Activated CD4-positive, alpha-beta T cell treated with anti-CD3 and anti-CD28 coated beads for 36 hours (primary cell): ENCODE measurements at places on chromosomes 5 and 9. TPM values are rescaled to one million over a fixed set of nuclear protein-coding genes. Genes with fewer than 3 reads are reported as not detected.

DNA sequence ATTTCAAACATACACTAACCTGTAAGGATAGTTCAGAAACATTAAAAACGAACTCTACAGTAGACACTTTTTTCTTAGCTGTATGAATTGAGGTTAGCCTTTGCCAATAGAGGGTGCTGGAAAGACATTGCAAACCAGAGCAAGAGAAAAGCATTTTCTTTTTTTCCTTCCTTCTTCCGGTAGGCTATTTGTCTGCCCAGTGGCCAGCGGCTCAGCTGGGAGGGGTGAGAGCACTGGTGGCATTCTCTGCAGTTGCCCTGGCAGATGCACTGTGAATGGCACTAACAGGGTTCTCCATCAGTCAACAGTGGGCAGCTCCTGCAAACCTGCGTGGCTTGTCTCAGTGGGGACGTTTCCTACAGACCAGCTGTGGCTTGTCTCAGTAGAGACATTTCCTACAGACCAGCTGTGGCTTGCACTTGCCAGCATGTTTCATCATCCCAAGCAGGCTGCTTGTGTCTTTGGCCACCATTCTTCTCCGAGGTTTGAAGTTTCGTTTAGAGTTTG lies 984.5 kb upstream of the CDH18 start:
- H3K27me3 ChIP-seq = no peaks in the 10 kb centered on the region
- no peak for DNase-seq
- no peaks in the 10 kb centered on the region for H3K4me1 ChIP-seq

- peaks cover 11% of the 10 kb centered on the region for H3K4me1 ChIP-seq
- DNase-seq = peak; percentile 69
Observed at GRCh38 chr5:129904102-129904666, at the start of gene CHSY3. TSS of gene CHSY3 (plus strand) at chr5:129904465.

- H3K4me3 ChIP-seq = no peak overlapping the region
- H3K27ac ChIP-seq = no peak overlapping the region
- peaks cover 6% of the 10 kb centered on the region for H3K4me1 ChIP-seq
- DNase-seq = no peak
- no peaks in the 10 kb centered on the region for H3K27me3 ChIP-seq
- H3K36me3 ChIP-seq = no peaks in the 10 kb centered on the region
Observed at GRCh38 chr9:77839459-77840140, 191.5 kb upstream of the GNA14 start.

GRCh38 chr9:69180670-69181069 lies 6.6 kb downstream of the TJP2 start:
- peaks cover 43% of the 10 kb centered on the region for H3K4me1 ChIP-seq
- peaks cover 8% of the 10 kb centered on the region for H3K27me3 ChIP-seq
- DNase-seq = peak; percentile 78
- H3K4me3 ChIP-seq = no peak overlapping the region

- H3K36me3 ChIP-seq = no peaks in the 10 kb centered on the region
- no peak overlapping the region for H3K27ac ChIP-seq
- H3K27me3 ChIP-seq = no peaks in the 10 kb centered on the region
- no peaks in the 10 kb centered on the region for H3K4me1 ChIP-seq
Observed at GRCh38 chr5:60297658-60298057, 402.3 kb downstream of the DEPDC1B start.

- H3K36me3 ChIP-seq = no peaks in the 10 kb centered on the region
- no peak overlapping the region for H3K27ac ChIP-seq
- DNase-seq = no peak
Observed at GRCh38 chr5:159971038-159971437, 37.9 kb upstream of the TTC1 start.

GRCh38 chr9:83570359-83570758 lies 32.2 kb upstream of the FRMD3 start:
- H3K27ac ChIP-seq = no peak overlapping the region
- no peak for DNase-seq
- H3K4me3 ChIP-seq = no peak overlapping the region
- H3K27me3 ChIP-seq = no peaks in the 10 kb centered on the region
- no peaks in the 10 kb centered on the region for H3K4me1 ChIP-seq
- peaks cover 3% of the 10 kb centered on the region for H3K36me3 ChIP-seq

DNA sequence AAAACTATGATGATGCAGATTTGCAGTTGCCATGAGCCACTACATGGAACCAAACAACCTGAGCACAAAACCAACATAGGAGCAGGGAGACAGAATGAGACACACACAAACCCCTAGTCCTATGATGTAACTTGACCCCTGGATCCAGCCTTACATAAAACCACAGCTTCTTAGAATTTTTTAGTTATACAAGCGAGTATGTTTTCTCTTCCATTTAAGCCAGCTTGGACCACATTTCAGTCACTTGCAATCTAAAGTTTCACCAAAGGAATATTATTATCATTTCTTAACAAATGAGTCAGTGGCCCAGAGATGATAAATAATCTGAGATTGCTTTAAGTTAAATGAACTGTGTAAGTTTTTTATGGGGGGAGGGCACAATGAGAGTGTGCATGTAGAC lies 6.8 kb downstream of the SPOCK1 start:
- no peaks in the 10 kb centered on the region for H3K36me3 ChIP-seq
- H3K4me3 ChIP-seq = no peak overlapping the region
- H3K27ac ChIP-seq = no peak overlapping the region

DNA sequence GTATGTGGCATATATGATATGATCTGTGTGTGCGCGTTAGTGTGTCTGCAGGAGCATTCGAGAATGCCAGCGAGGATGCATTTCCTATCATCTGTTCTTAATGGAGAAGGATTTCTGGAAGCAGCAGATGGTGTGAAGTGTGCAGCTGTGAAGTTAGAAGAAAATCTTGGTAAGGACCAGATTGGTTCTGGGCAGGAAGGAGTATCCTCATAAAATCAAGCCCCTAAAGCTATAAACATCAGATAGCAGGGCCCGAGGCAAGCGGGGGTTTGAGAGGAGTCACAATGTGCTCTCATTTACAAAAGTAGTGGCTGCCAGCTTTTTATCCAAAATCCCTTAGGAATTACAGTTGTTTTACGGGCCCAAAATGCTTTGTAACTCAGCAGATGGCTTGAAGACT lies 40.0 kb downstream of the DAPK1 start:
- peaks cover 13% of the 10 kb centered on the region for H3K4me1 ChIP-seq
- no peaks in the 10 kb centered on the region for H3K27me3 ChIP-seq
- DNase-seq = no peak
- H3K27ac ChIP-seq = no peak overlapping the region

- H3K36me3 ChIP-seq = peaks cover 10% of the 10 kb centered on the region
- no peak overlapping the region for H3K27ac ChIP-seq
- DNase-seq = no peak
- H3K27me3 ChIP-seq = no peaks in the 10 kb centered on the region
- H3K4me3 ChIP-seq = no peak overlapping the region
- H3K4me1 ChIP-seq = peaks cover 2% of the 10 kb centered on the region
Observed at GRCh38 chr5:35698047-35698808, 80.6 kb downstream of the SPEF2 start.

DNA sequence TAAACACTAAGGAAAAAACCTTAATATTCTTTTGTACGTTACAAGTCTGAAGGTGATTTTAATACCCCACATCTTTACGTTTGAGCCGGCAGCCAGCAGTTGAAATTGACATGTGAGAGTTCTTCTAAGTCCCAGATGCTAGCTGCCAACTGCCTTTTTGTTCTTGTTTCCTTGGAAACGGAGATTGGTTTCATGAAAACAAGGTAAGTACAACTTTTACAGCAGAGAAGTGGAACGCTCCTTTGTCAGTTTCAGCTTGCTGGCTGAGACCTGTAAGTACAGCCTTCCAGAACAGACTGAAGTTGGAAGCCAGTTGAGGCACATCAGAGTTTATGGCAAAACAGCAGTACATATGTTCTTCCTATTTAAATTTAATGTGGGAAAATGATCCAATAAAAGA lies 1018.4 kb upstream of the ARRDC3 start:
- no peak overlapping the region for H3K27ac ChIP-seq
- no peaks in the 10 kb centered on the region for H3K4me1 ChIP-seq
- no peaks in the 10 kb centered on the region for H3K27me3 ChIP-seq
- H3K36me3 ChIP-seq = no peaks in the 10 kb centered on the region
- H3K4me3 ChIP-seq = no peak overlapping the region

DNA sequence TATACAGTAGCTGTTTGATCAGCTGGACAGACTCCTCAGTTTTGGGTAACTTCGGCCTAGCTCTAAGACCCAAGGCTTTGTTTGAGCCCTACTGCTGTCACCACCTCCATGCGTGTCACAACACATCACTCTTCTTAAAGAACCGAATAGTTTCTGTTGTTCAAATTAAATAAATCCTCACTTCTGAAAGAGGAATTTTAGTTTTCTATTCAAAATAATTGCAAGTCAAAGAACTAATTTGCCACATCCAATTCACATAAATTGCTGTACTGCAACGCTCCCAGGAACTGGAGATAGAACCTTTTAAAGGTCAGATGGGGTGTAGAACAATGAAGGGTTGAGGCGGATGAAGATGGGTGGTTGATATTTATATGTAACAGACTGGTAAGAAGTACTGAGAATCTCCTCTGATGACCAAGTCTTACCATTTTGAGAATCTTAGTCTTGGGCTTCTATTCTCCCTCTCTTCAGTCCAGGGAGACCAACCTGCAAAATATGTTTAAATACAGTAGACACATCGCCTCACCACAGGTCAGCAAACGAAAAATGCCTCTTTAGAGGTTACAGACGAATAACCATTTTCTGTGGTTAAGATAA lies 1.6 kb downstream of the NREP start:
- H3K4me1 ChIP-seq = peaks cover 18% of the 10 kb centered on the region
- peaks cover 3% of the 10 kb centered on the region for H3K27me3 ChIP-seq
- no peak for DNase-seq
- peak overlapping the region; percentile 80 for H3K4me3 ChIP-seq
- no peaks in the 10 kb centered on the region for H3K36me3 ChIP-seq
- no peak overlapping the region for H3K27ac ChIP-seq

TMEM174 gene
- not detected for total RNA-seq

ANKRD34B gene
- 0.07 TPM for total RNA-seq

AK3 gene
- 32.6 TPM for total RNA-seq

OLFM1 gene
- total RNA-seq = not detected

LRRC19 gene
- not detected for total RNA-seq

VPS13A gene
- 33.6 TPM for total RNA-seq

IFNA2 gene
- total RNA-seq = not detected

SV2C gene
- 0.02 TPM for total RNA-seq

SLC9A3 gene
- total RNA-seq = 2.4 TPM
